ENCODE measurements at places on chromosomes 3 and 15. TPM values are rescaled to one million over a fixed set of nuclear protein-coding genes. Genes with fewer than 3 reads are reported as not detected.

IMPG2 gene
- 0.54 TPM for total RNA-seq

RBP2 gene
- not detected for total RNA-seq

ISY1 gene
- total RNA-seq: 18.0 TPM

MINDY2 gene
- total RNA-seq: 24.3 TPM

ENTPD3 gene
- 5.0 TPM for total RNA-seq

SNTN gene
- not detected for total RNA-seq

FBXW12 gene
- total RNA-seq: not detected

LRRIQ4 gene
- not detected for total RNA-seq

PLA2G4E gene
- not detected for total RNA-seq

PLCB2 gene
- 11.7 TPM for total RNA-seq

GXYLT2 gene
- 7.7 TPM for total RNA-seq

GOLGA6L10 gene
- total RNA-seq: 1.8 TPM

TUSC7 gene
- not detected for total RNA-seq

ITIH1 gene
- total RNA-seq: not detected

PRSS50 gene
- total RNA-seq: 1.1 TPM

FBLN2 gene
- total RNA-seq: 36.7 TPM

- DNase-seq: no peak
- H3K27me3 ChIP-seq: no peaks in the 10 kb centered on the region
- no peak overlapping the region for H3K4me3 ChIP-seq
- H3K36me3 ChIP-seq: no peaks in the 10 kb centered on the region
Observed at GRCh38 chr3:153260681-153261080, 98.7 kb downstream of the RAP2B start.

- no peaks in the 10 kb centered on the region for H3K27me3 ChIP-seq
- H3K27ac ChIP-seq: no peak overlapping the region
- H3K4me1 ChIP-seq: no peaks in the 10 kb centered on the region
- H3K4me3 ChIP-seq: no peak overlapping the region
Observed at GRCh38 chr3:169604568-169604967, 58.9 kb downstream of the MECOM start.

DNA sequence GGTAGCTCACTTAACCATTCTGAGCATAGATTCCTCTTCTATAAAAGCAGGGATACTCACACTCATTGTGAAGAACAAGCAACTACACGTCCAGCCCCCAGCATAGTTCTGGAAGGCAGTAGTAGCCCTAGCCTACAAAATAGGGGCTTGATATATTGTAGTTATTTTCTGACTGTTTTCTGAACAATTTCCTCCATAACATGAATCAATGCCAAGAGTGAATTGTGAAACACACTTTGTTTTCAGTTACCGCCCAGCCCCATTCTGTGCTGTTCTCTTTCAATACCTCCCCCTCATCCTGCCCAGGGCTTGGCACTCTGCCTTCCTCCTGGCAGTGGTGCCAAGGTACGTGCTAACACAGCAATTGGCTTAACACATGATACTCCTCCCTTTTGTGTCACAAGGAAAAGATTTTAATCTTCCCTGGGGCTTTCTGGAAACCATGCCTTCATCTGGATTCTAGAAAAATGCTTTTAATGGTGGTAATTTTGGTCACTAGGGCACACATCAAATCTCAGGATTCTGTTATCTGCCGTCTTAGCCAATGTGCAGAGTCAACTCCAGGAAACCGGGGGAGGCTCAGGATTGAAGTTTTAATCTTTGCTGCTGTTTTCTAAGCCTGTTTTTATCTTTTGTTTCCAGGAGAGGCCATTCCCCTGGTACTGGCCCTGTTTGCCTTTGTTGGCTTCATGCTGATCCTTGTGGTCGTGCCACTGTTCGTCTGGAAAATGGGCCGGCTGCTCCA lies 37.2 kb downstream of the IL20RB start:
- no peaks in the 10 kb centered on the region for H3K27me3 ChIP-seq

GRCh38 chr3:177816667-177817208 lies 619.5 kb upstream of the TBL1XR1 start:
- H3K4me1 ChIP-seq: peaks cover 53% of the 10 kb centered on the region
- DNase-seq: no peak
- no peak overlapping the region for H3K4me3 ChIP-seq
- no peaks in the 10 kb centered on the region for H3K27me3 ChIP-seq

DNA sequence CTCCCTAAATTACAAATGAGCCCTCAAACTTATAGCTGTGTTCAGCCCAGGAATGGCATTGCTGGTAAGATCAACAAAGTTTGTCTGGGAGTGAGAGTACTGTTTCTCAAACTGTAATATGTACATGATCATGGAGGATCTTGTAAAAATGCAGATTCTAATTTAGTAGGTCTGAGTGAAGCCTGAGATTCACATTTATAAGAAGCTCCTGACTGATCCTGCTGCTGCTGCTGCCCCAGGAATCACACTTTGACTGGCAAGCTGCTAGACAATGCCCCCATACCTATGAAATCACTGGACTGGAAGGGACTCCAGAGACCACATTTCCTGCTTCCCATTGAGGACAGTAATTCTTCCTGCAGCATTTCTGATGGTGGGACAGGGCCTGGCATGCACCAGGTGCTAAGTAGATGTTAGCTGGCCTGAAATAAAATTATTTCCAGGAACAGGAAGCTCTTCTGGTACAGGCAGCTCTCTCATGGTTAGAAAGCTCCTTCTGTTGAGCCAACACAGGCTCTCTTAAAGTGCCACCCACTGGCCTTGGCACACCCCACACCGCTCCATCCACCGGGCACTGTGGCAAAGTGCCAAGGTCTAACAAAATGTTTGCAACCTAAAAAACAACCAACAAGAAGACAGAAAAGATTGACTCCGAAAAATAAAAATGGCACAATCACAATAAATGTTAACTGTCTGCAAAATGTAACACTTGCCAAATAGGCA lies 36.7 kb upstream of the ZNF710 start:
- H3K27me3 ChIP-seq: no peaks in the 10 kb centered on the region
- no peaks in the 10 kb centered on the region for H3K4me1 ChIP-seq
- H3K4me3 ChIP-seq: no peak overlapping the region
- H3K27ac ChIP-seq: no peak overlapping the region
- no peaks in the 10 kb centered on the region for H3K36me3 ChIP-seq
- DNase-seq: no peak

GRCh38 chr3:59313365-59313764 lies 263.5 kb upstream of the CFAP20DC start:
- DNase-seq: no peak
- no peak overlapping the region for H3K4me3 ChIP-seq
- H3K27me3 ChIP-seq: no peaks in the 10 kb centered on the region
- H3K27ac ChIP-seq: no peak overlapping the region
- no peaks in the 10 kb centered on the region for H3K4me1 ChIP-seq

GRCh38 chr15:94259863-94260262 lies 28.5 kb downstream of the MCTP2 start:
- H3K4me1 ChIP-seq: no peaks in the 10 kb centered on the region
- H3K4me3 ChIP-seq: no peak overlapping the region
- no peak for DNase-seq
- H3K27ac ChIP-seq: no peak overlapping the region

GRCh38 chr15:85772668-85773067 lies 22.1 kb downstream of the KLHL25 start:
- H3K4me3 ChIP-seq: no peak overlapping the region
- H3K27ac ChIP-seq: peak overlapping the region; percentile 53
- no peaks in the 10 kb centered on the region for H3K36me3 ChIP-seq
- no peaks in the 10 kb centered on the region for H3K27me3 ChIP-seq

- H3K4me1 ChIP-seq: no peaks in the 10 kb centered on the region
- no peak overlapping the region for H3K27ac ChIP-seq
- no peak for DNase-seq
- no peaks in the 10 kb centered on the region for H3K36me3 ChIP-seq
- no peak overlapping the region for H3K4me3 ChIP-seq
Observed at GRCh38 chr3:16504242-16504641, 9.3 kb downstream of the RFTN1 start.

DNA sequence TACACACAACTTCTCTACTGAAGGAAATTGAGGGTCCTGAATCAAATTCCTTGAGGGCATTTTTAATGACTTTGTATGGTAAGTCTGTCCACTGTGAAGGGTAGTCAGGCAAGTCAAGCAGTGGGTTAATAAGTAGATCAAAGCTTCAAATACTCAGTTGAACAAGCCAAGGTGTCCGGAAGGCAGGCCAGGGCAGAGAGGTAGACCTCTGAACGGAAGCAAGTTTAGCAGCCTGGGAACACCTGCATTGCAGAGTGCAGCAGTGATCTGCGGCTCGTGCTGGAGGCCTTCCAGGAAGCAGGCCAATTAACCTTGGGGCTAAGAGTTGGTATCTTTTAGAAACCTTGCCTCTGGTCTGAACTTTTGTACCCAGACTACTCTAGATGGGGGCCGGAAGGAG lies 143.8 kb downstream of the LRTM1 start:
- H3K4me1 ChIP-seq: no peaks in the 10 kb centered on the region
- H3K36me3 ChIP-seq: no peaks in the 10 kb centered on the region
- no peaks in the 10 kb centered on the region for H3K27me3 ChIP-seq
- DNase-seq: no peak
- H3K4me3 ChIP-seq: no peak overlapping the region

GRCh38 chr3:161822291-161822690 lies 325.7 kb downstream of the OTOL1 start:
- H3K27me3 ChIP-seq: no peaks in the 10 kb centered on the region
- H3K4me1 ChIP-seq: no peaks in the 10 kb centered on the region
- H3K36me3 ChIP-seq: no peaks in the 10 kb centered on the region

- H3K27me3 ChIP-seq: peaks cover 8% of the 10 kb centered on the region
- no peaks in the 10 kb centered on the region for H3K4me1 ChIP-seq
- no peaks in the 10 kb centered on the region for H3K36me3 ChIP-seq
- H3K27ac ChIP-seq: no peak overlapping the region
Observed at GRCh38 chr3:126413693-126414080, 19.0 kb downstream of the CFAP100 start.

- H3K27me3 ChIP-seq: no peaks in the 10 kb centered on the region
- no peak overlapping the region for H3K27ac ChIP-seq
- H3K4me3 ChIP-seq: no peak overlapping the region
Observed at GRCh38 chr3:158652463-158652862, 8.1 kb downstream of the GFM1 start.

DNA sequence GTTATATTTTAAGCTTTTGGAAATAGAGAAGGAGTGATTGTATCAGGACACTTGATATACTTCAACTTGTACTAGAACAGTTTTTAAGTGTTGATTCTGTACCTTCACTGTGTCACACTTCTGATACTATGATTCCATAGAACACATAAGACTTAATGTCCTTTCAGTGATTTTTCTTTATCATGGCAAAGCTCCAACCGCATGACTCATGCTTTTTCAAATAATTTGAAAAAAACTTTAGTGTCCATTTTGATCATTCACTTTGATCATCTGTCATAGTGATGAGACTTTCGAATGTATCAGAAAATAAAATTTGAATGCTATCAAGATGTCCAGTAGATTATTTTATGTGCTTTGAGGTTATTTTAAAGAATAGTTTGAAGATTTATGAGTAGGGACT lies 32.0 kb downstream of the AP4E1 start:
- H3K27me3 ChIP-seq: no peaks in the 10 kb centered on the region
- no peak overlapping the region for H3K27ac ChIP-seq
- H3K36me3 ChIP-seq: peaks cover 42% of the 10 kb centered on the region
- H3K4me3 ChIP-seq: no peak overlapping the region

GRCh38 chr3:124741027-124741426 lies 10.8 kb downstream of the UMPS start:
- no peak overlapping the region for H3K4me3 ChIP-seq
- H3K36me3 ChIP-seq: peaks cover 20% of the 10 kb centered on the region
- no peaks in the 10 kb centered on the region for H3K4me1 ChIP-seq
- H3K27me3 ChIP-seq: no peaks in the 10 kb centered on the region

DNA sequence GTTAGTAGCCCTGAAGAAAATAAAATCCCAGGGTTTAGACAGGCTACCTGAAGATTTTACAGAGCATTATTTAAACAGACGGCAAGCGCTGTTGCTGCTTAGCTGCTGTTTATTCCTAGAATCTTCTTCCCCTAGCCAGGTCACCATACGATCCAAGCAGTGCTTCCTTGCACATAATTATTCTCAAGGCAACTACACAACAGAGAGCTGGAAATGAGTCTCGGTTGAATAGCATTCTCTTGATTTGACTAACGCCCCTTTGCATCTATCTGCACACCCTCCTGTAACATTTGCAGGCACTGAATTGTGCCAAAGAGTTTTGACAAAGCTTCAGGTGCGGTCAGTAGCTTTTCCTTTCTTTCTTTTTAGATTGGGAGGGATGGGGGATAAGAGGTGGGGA lies 564.4 kb downstream of the TBL1XR1 start:
- H3K27ac ChIP-seq: no peak overlapping the region
- H3K27me3 ChIP-seq: no peaks in the 10 kb centered on the region
- H3K36me3 ChIP-seq: no peaks in the 10 kb centered on the region
- no peak overlapping the region for H3K4me3 ChIP-seq

GRCh38 chr3:74491874-74492273 lies 122.6 kb downstream of the CNTN3 start:
- H3K36me3 ChIP-seq: no peaks in the 10 kb centered on the region
- no peak overlapping the region for H3K4me3 ChIP-seq
- no peaks in the 10 kb centered on the region for H3K27me3 ChIP-seq
- no peak for DNase-seq

- no peaks in the 10 kb centered on the region for H3K4me1 ChIP-seq
- no peaks in the 10 kb centered on the region for H3K36me3 ChIP-seq
- H3K27ac ChIP-seq: no peak overlapping the region
- no peaks in the 10 kb centered on the region for H3K27me3 ChIP-seq
- no peak overlapping the region for H3K4me3 ChIP-seq
Observed at GRCh38 chr3:21533002-21533401, 218.0 kb downstream of the ZNF385D start.

DNA sequence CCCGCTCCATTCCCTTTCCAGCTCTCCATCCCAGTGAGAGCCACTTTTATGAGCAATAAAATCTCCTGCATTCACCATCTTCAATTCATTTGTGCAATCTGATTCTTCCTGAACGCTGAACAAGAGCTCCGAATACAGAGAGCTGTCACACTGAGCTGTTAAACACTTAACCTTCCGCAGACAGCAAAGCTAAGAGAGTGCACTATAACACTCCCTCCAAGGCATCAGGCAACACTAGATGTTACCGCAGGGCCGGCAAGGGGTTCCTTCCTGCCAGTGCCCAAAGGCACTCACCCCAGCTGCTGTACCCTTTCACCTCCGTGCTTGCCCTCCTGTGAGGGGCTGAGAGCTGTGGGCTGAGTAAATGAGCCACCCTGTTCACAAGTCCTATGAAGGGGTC lies 85.6 kb downstream of the BCHE start:
- no peaks in the 10 kb centered on the region for H3K36me3 ChIP-seq
- H3K4me3 ChIP-seq: no peak overlapping the region
- H3K27me3 ChIP-seq: no peaks in the 10 kb centered on the region
- DNase-seq: no peak
- H3K4me1 ChIP-seq: no peaks in the 10 kb centered on the region

DNA sequence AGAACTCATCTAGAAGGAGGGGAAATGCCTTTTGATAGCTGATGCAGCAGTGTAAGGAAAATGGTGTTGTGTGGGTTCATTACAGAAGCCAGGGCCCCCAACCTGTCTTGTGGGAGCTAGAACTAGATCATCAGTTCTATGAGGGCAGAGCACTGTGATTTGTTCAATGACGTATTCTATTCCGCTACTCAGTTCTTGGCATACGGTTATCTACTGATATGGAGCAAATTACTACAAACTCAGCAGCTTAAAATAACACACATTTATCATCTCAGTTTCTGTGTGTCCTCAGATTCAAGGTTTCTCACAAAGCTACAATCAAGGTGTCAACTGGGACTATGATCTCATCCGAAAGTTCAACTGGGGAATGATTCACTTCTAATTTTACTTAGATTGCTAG lies 250.5 kb downstream of the FEZF2 start:
- H3K36me3 ChIP-seq: no peaks in the 10 kb centered on the region
- DNase-seq: no peak
- H3K27me3 ChIP-seq: no peaks in the 10 kb centered on the region
- no peak overlapping the region for H3K4me3 ChIP-seq
- H3K4me1 ChIP-seq: no peaks in the 10 kb centered on the region

GRCh38 chr3:59512066-59512465 lies 462.2 kb upstream of the CFAP20DC start:
- no peaks in the 10 kb centered on the region for H3K4me1 ChIP-seq
- H3K4me3 ChIP-seq: no peak overlapping the region
- H3K36me3 ChIP-seq: no peaks in the 10 kb centered on the region
- H3K27ac ChIP-seq: no peak overlapping the region
- H3K27me3 ChIP-seq: no peaks in the 10 kb centered on the region

Data from sigmoid colon (tissue), 7 donors.